Lower lobe of right lung (tissue), 2 donors: ENCODE measurements at places on chromosomes 2 and 18. TPM values are rescaled to one million over a fixed set of nuclear protein-coding genes. Genes with fewer than 3 reads are reported as not detected.

DNA sequence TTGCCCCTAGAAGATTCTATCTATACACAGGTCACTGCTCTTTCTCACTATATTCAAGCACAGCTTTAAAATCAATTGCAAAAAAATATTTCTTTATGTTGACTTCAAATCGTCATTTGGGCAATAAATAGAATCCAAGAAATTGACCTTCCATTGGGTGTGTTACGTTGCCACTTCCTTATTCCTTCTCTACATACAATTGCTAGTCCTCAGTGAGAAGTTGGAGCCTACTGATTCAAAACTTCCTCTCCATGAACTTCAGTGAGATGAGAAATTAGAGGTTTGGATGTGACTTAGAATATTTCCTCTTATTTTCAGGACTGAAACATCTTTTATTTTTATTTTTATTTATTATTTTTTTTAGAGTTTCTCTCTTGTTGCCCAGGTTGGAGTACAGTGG lies 40.3 kb downstream of the PMAIP1 start:
- DNase-seq = no peak

- no peak for DNase-seq
These were observed 520.1 kb downstream of the PIK3C3 start for GRCh38 chr18:42475157-42475556.

GRCh38 chr2:16270441-16270840 lies 330.1 kb downstream of the MYCN start:
- DNase-seq = no peak

DNA sequence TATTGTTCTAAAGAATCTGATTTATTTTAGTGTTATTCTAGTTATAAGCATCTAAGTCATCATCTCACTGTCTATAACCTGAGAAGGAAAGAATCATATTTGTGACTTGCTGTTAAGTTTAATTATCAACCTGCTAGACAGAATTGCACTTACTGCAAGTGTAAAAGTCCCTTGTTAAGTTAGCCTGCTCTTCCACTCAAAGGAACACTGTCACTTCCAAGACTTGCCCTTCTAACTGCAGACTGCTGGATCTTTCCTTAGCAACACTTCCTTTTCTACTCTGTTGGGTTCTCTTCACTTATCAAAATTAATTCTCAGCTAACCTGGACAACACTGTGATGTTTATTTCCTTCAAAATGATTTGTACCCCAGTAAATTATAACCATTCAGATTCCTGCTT lies 323.2 kb upstream of the TFPI start:
- no peak for DNase-seq

DNA sequence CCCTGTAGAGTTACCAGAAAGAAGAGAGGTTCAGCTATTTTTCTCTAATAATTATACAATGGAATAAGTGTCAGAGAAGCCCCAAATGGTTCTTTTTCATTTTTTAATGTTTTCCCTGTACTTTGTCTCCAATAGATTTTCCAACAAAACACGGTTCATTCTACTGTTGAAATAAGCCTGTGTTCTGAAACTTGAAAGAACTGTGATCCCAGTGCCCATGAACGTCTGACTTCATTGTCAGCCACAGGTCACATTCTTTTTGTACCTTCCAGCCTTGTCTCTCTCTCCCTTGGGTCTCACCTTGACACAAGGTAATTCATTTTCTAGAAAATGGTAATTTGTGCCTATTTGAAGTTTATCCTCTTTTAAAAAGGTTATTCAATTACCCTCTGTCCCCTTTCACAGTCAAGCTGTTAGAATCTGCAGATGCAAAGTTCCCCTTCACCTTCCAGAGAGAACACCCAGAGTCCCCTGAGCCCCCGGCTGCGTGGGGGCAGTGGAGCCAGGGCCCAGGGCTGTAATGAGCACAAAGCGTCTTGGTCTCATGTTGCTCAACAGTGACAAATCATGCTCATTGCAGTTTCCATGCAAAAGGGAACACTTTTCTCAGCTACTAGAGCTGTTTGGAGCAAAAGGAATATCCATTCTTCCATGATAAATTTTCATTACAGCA lies 115.2 kb downstream of the SPHKAP start:
- no peak for DNase-seq

DNA sequence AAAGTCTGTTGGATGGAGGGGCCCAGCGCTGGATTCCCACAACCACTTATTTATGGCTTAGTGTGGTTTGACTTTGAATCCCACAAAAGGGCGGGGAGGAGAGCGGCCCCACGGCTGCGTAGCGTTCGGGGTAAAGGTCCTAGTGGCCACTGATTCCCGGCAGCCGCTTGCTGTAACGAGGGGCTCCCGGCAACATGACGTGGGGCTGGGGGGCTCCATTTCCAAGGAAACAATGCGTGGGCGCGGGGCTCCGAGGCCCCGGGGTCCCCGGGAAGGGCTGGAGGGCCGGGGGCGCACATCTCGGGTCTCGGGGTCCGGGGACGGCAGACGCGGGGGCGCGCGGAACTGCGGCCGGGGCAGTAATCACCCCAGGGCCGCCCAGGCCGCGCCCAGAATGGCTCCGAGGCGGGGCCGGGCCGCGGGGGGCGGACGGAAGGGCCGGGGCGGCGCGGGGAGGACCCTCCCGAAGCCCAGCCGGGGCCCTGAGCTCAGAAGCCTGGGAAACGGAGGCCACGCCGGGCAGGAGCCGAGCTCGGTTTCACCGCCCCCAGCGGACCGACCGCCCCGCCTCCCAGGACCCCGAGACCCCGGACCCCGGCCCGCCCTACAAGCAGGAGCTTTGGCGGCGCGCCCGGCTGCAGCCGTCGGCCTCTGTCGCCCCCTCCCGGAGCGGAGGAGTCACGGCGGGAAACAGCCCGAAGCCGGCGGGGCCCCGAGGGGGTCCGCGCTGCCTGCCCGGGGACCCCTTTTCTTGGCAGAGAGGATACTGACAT lies 11.9 kb upstream of the MLPH start:
- DNase-seq = peak; percentile 91

- no peak for DNase-seq
These were observed 89.7 kb downstream of the POLE4 start for GRCh38 chr2:75047992-75048625.

GRCh38 chr18:67513280-67513679 lies 3.2 kb downstream of the DSEL start:
- DNase-seq = no peak

GRCh38 chr2:195590199-195590860 lies 66.7 kb upstream of the SLC39A10 start:
- DNase-seq = no peak

Gene CYS1
- 2.6 TPM for total RNA-seq
